Activated CD4-positive, alpha-beta T cell treated with anti-CD3 and anti-CD28 coated beads, Interleukin-2, Interleukin-6, amounts not matched to agents 100 ng/mL and 50 ng/mL, durations not matched to agents 16 hours and 8 hours (primary cell): ENCODE measurements at places on chromosomes 13 and 19.
A peak's percentile ranks its signal among the peaks of the same experiment; 100 is the strongest.

DNA sequence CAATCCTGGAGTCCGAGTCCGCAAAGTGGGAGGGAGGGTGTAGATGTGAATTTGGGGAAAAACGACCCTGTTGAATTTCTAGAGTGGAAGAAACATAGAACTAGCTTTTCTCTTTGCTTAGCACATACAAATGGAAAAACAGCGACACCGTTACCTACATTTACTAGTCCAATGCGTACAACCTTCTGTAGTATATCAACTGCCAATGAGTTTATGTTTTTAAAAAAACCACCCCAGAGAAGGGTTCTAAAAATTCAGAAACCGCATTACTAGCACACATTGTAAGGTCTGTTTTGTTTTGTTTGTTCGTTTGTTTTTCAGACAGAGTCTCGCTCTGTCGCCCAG lies 332 bp upstream of the SUPT20H start:
- no peak for DNase-seq

- DNase-seq: no peak
These were observed 19.6 kb upstream of the SIGLEC6 start for GRCh38 chr19:51550848-51551672.

DNA sequence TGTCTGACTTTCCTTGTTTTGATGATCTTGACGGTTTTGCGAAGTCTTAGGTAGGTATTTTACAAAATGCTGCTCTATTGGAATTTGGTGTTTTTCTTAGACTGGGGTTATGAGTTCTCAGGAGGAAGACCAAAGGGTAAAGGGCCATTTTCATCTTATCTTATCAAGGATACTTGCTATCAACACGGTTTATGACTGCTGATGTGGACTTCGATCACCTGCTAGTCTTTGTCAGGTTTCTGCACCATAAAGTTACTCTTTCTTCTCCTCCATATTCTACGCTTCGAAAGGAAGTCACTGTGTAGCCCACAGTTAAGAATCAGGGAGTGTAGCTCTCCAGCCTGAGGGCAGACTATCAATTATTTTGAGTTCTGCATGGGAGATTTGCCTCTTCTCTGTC lies 7.4 kb upstream of the CEBPG start:
- DNase-seq: no peak

GRCh38 chr19:30001301-30001700 lies 59.3 kb downstream of the URI1 start:
- DNase-seq: no peak

DNA sequence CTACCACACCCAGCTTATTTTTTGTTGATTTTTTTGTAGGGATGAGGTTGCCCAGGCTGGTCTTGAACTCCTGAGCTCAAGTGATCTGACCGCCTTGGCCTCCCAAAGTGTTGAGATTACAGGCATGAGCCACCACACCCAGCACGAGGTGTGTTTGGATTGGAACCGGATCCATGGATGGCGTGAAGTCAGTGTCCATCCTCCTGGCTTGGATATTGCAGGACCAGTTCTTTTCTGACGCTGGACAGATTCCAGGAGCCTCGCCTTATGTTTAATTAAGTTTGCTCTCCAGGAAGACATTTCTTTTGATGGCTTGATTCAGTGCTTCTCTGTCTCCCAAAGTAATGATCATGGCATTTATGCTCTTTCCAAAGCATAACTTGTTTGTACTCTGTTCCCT lies 14.4 kb upstream of the RFXAP start:
- DNase-seq: no peak

DNA sequence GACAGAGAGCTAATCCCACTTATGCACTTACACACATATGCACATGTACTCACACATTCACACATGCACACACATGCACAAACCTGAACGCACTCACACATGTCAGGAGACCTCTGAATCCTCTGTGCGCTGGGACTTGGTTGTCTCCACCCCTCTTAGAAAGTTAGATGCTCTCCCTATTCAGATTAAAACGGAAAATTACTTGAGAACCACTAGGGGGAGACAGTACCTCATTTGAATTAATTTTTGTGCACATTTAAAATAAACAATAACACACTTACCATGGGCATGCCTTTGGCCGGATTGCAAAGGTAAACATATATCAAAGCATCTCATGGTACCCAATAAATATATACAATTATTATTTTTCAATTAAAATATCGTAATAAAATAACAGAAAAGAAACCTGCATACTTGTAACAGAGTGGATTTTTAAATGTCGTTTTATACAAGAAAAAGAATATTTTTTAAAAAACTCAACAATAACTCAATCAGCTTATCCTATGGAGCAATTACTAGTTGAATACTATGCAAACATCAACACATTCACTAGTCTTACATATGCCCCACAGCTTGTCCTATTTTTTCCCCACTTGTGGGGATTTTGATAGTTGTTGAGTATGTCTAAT lies 9.5 kb upstream of the LILRB4 start:
- peak; percentile 20 for DNase-seq

GRCh38 chr13:46304546-46304945 lies 82.5 kb downstream of the RUBCNL start:
- DNase-seq: no peak

DNA sequence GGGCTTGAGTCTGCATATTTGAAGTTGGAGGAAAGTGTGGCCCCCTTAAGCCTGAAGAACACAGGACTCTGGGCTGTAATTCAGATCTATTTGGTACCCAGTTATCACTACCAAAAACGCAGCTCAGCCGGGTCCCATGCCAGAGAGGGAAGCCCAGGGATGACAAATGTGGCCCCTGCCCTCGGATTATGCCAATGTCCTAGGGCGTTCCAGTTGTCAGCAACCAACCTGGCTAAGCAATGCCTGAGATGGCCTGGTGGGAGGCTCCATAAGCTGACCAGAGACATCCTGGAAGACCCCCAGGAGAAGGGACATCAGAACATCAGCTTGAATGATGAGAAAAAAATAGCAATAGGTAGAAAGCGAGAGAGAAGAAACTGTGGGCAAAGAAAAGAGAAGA lies 79.6 kb upstream of the UQCRFS1 start:
- DNase-seq: no peak

DNA sequence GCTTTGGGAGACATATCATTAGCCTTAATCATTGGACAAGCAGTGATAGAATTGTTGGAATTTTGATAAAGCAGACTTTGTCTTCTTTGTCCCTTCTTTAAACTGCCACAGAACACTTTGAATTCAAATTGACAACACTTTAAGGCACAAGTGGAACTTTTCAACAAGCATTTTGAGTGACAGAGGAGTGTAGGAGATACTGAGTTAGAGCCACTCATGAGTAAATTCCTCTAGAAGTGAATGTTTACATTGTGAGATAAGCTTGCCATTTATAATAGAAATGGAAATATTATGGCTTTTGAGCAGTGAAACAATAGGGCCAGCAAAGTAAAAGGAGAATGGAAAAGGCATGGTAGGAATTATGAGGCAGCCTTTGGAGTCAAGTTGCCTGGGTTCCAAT lies 515.8 kb downstream of the SLITRK6 start:
- no peak for DNase-seq

- DNase-seq: no peak
These were observed 17.8 kb upstream of the MIR17HG start for GRCh38 chr13:91329733-91330132.

DNA sequence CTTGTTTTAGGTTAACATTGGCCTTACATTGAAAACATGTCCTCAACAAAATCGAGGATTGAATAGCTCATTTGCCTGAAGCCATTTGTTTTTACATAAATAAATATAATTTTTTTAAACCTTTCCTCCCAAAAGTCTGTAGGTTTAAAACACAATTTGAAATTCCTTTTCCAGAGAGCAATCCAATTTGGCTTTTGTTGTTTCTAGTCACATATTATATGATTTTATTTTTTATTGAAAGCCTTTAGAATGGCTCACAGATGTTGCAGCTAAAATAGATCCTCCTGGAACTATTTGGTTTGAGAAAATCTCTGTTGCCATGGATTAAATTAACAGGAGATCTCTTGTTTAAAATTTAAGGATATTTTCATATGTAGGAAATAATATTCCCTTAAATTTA lies 512.6 kb downstream of the KLF5 start:
- no peak for DNase-seq

GRCh38 chr13:44433863-44434765 lies 60.5 kb downstream of the SERP2 start:
- no peak for DNase-seq

GRCh38 chr13:106034201-106034600 lies 501.3 kb downstream of the EFNB2 start:
- DNase-seq: no peak

DNA sequence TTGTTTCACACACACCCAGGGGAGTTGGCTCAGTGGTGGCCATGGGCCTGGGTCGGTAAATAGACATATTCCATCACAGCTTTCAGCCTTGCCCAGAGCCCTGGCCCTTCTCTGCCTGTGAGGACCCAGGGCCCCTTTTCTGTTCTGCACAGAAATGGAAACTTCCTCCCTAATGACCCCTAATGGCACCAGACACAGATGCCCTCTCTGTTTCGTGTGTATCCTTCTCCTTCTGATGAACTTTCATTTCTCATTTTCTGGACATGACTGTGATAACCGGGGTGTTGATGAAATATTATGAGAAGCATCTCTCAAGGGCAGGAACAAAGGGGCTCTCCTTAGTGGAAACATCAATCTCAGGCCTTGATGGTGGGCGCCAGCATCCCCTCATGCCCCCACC lies 12.8 kb downstream of the LILRA1 start:
- DNase-seq: no peak
